ENCODE measurements at places on chromosomes 3 and 15.

GRCh38 chr15:39580485-39581241, at the start of gene THBS1:
Gene THBS1 (plus strand): TSS chr15:39581079. CDS start chr15:39581858, 779 bp downstream.
- no peak for DNase-seq

- DNase-seq, result no peak
These were observed 68.4 kb upstream of the NR2F2 start for GRCh38 chr15:96262097-96262496.

DNA sequence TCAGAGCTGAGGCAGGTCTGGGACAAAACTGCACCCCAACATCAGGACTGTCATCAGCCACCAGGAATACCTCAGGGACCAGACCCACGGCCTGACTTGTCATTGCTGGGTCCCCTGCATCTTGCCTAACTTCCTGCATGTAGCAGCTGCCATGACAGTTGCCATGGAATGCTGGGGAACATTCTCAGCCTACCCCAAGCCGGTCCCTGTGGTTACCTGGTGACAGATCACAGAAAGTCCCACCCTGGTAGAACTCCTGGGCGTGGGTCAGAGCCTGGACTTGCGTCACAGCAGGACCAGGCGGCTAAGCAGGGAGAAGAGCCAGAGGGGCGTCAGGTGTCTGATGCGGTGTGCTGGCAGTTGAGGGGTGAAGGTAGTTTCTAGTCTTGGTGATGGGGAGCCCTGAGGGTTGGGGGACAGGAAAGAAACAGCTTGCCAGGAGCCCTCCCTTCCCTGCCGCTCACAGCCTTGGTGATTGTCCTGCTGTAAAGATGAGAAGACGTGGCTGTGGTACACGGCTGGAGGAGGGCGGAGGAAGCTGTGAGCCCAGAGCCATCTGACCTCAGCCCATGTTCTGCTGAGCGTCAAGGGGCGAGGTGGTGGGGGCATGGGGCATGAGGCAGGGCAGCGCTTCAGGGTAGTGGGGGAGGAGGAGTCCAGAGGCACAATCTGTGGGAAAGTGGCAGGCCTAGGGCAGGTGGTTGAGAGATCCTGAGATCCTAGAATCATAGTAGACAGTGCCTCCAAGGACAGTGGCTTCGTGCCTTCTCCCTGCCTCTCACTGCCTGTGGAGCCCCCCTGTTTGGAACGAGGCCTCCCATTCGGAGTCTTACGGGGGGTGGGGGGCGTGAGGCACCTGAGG, 5.4 kb downstream of the H1-8 start:
- no peak for DNase-seq

- no peak for DNase-seq
These were observed 170.4 kb upstream of the TMC3 start for GRCh38 chr15:81544385-81544784.

DNA sequence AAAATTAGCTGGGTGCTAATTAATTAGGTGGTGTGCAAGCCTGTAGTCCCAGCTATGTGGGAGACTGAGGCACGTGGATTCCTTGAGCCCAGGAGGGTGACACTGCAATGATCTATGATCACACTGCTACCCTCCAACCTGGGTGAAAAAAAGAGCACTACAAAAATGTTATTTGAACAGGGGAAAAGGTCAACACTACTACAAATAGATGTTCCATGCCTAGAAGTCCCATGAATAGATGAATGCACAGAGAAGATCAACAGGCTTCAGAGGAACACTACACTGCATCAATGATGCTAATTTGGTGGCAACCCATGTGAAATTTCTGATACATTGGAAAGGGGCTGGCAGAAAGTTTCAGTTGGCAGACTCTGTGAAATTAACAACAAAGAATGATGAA, 105.4 kb upstream of the FHIT start:
- DNase-seq, result no peak

DNA sequence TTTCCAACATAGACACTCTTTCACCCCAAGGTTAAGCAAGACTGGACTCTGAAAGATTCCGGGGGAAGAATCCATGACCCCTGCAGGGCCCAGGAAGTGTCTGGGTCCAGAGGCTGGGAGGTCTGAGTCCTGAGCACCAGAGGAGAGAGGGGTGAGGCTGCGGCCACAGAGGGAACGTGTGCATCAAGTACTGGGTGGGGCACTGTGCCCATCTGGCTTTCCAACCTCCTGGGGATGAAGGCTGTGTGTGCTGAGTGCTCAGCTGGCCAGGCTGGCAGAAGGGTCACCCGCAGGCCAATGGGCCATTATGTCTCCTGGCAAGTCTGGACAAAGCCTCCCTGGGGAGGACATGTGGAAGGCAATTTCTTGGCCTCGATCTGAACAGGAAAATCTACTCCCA, 3.3 kb downstream of the CHRNA3 start:
- DNase-seq, result no peak
